Central memory CD4-positive, alpha-beta T cell (primary cell): ENCODE measurements at places on chromosomes 13 and 19.

GRCh38 chr13:65472336-65472735 is 1757.8 kb downstream of the PCDH9 start:
- no peak for DNase-seq

- DNase-seq = no peak
Observed at GRCh38 chr19:11457831-11458230, 22.4 kb downstream of the PRKCSH start.

GRCh38 chr13:94583926-94584325 is 12.0 kb downstream of the TGDS start:
- DNase-seq = no peak

- no peak for DNase-seq
Observed at GRCh38 chr13:112453874-112454647, 77.9 kb downstream of the SPACA7 start.

- DNase-seq = no peak
Observed at GRCh38 chr19:51079481-51080110, 3.1 kb downstream of the KLK14 start.

GRCh38 chr13:37707739-37708500 is 109.4 kb upstream of the POSTN start:
- DNase-seq = no peak

DNA sequence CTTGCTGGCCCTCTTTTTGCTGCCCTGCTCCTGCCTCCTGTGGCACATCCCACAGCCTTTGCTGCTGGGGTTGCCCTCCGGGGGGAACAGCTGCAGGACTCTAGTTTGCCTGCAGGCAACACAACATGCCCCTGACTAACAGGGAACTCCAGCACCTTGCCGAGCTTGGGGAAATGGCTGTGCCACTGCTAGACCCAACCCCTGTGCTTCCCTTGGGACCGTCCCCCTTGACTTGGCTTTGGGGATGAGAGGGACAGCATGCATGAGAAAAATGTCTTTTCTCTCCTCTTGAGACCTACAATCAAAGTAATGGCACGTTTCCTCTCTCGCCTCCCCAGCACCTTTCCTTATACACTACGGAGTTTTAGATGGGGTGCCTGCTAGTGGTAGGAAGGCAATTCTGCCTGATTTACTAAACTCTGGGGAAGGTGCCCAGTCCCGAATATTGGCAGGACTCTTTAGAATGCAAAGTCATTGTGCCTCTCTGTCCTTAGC is 12.4 kb upstream of the VWA8 start:
- DNase-seq = no peak

DNA sequence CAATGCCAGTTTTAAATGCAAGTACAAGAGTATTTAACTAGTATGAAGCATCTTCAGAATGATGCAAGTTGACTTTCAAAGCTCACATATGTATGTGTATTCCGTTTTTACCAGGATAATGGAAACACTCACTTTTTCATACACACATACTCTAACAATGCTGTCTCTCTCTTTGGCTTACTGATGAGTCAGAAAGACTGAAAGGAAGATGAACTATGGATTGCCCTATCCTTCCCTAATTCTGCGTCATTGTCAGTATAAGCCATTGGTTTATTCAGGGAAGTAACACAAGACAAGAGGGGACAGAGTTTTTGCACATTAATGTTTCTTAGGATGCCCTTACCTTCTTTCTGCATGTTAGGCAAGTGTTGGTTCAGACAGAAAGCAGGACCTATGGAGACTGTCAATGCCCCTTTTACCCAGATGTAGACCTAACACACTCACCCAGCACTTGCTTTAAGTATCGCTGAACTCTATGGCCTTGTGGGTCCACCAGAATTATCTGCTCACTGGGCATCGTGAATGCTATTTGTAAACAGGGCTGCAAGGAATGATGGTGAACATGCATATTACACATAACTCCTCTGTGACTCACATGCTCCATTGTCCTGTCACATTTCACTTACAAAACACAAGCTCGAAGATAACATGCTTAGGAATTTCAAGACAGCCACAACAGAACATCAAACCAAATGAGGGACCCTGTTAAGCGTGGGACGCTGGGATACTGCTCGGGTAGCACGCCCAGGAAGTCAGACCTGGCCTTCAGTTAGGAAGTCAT is 10.0 kb upstream of the OXGR1 start:
- no peak for DNase-seq

- DNase-seq = no peak
Observed at GRCh38 chr13:19597523-19597922, 35.9 kb upstream of the MPHOSPH8 start.

DNA sequence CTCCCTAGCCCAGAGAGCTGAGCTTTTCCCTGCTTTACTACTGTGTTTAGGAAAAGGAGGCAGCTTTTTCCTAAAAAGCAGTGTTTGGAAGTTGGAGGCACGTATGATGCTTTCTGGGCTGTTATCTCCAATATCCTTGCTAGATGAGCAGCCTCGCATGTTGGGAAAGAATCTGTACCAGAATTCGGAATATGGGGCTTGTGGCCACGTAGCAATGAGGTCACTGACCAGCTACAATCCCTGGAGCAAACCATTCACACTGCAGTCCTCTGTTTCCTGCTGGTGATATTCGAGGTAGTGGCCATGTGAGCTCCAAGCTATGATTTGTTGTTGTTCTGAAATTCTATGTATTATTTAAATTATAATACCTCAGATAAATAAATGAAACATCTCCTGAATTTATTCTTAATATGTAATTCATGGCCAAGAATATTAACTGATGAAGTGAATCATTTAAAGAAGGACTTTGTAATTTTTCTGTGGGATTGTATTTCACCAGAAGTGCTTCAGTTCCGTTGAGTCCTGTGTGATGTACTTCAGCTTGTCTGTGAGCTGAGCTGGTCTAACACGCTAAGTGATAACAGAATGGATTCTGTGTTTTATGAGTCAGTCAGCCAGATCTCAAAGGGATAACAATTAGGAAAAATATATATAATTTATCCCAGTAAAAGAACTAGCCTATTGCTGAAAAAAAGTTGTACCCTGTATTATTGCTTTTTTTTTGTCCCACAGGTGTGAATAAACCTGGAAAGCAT is 319.5 kb downstream of the SHISA2 start:
- no peak for DNase-seq

DNA sequence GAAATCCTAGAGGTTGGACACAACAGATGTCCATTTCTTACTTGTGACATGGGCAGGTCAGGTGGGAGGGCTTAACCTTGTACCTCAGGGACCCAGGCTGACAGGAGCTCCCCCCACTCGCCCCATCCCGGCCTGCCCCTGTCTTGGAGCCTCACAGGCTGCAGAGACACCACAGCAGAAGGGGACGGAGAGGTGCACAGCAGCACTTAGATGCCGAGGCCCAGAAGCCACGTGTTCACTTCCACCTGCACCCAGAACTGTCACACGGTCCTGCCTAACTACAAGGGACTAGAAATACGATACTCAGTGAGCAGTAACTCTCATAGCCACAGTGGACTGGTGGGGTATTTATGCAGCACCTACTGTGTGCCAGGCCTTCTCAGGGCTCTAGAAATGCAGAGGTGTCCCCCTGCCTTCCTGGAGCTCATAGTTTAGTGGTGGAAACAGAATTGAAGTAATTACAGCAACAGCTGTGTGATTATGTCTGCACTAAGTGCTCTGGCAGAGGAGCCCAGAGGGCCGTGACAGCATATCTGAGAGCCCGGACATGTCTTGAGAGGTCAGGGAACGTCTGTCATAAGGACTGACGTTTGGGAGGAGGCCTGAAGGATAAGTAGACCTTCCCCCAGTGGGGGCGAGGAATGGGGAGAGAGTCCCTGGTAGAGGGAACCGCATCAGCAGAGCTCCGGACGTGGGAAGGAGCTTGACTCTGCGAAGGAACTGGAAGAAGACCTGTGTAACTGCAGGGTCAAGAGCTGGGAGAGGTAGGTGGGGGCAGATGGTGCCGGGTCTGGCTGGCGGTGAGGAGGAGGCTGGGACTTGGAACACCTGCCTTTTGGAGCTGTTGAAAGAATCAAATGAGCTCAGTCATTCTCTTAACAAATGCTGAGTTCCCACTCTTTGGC is 130.0 kb downstream of the SIPA1L3 start:
- no peak for DNase-seq

DNA sequence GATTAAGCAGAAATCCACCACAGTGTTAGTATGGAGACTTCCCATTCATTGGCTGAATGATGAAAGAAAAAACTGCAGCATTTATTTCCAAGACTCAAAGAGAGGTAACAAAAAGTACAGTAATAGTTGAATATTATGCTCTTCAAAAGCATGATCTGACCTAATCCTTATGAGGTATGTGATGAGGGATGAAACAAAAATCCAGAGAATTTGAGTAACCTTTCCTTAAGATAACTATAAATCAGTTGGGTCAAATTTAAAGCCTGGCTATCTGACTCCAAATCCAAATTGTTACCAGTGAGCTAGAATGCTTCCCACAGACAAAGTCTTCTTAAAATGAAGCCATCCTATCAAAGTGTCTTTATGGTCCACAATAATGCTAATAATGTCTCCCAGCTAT is 38.1 kb downstream of the NUFIP1 start:
- DNase-seq = no peak

GRCh38 chr13:33340631-33341030 is 55.1 kb upstream of the STARD13 start:
- no peak for DNase-seq

DNA sequence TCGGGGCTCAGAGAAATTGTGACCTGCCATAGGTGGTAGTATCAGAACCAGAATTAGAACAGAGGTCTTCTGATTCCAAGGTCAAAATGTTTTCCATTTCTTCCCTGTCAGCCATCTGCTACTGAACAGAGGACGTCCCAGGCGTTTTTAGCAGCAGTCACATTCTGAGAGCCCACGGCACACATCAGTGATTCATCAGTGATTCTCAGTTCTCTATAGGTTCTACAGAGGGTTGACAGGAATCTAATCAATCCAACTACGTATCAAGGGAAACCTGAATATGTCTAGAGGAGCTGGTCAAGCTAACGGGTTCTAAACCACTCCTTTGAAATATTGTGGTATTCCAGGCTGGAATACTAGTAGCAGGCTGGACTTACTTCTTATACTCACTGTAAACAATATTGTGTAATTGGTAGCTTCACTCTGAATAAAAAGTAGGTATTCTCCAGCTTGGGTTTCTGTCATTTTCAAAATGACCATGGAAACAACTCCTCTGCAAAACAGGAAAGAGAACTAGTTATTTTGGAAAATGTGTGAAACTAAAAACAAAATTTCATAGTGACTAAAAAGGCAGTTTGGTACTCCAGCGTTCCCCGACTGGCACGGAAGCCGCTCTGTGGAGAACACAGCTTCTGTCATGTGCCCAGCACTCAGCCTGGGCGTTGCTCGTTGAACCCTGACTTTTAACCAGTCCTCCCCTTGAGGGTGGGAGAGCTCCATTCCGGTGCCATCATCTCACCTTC is 43.2 kb downstream of the FLT3 start:
- DNase-seq = no peak

DNA sequence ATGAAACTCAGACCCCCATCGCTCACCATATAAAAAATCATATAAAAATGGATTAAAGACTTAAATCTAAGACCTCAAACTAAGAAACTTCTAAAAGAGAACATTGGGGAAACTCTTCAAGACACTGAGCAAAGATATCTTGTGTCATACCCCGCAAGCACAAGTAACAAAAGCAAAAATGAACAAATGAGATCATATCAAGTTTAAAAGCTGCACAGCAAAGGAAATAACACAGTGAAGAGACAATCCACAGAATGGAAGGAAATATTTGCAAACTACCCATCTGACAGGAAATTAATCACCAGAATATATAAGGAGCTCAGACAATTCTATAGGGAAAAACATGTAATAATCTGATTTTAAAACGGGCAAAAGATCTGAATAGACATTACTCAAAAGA is 808.3 kb downstream of the LIG4 start:
- DNase-seq = no peak

DNA sequence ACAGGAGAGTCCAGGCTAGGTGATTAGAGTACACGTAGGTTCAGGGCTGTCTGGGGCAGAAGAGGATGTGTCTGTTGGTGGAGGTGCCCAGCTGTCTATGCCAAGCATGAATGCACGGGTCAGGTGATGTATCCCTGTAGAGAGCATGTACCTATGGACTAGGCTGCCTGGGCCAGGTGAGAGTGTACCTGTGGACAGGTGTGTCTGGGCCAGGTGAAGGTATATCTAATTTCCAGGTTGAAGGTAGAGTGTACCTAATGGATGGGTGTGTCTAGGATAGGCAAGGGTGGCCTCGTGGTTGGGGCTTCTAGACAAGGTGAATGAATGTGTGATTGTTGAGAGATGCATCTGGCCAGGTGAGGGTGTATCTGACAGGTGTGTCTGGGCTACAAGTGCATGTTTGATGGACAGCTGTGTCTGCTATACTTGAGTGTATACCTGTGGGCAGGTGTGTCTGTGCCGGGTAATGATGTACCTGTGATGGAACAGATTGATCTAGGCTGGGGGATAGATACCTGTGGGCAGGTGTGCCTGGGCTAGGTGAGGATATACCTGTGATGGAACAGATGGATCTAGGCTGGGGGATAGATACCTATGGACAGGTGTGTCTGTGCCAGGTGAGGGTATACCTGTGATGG is 15.5 kb upstream of the ZNF414 start:
- DNase-seq = no peak

GRCh38 chr19:49788857-49789256 is 22.1 kb downstream of the AP2A1 start:
- no peak for DNase-seq

DNA sequence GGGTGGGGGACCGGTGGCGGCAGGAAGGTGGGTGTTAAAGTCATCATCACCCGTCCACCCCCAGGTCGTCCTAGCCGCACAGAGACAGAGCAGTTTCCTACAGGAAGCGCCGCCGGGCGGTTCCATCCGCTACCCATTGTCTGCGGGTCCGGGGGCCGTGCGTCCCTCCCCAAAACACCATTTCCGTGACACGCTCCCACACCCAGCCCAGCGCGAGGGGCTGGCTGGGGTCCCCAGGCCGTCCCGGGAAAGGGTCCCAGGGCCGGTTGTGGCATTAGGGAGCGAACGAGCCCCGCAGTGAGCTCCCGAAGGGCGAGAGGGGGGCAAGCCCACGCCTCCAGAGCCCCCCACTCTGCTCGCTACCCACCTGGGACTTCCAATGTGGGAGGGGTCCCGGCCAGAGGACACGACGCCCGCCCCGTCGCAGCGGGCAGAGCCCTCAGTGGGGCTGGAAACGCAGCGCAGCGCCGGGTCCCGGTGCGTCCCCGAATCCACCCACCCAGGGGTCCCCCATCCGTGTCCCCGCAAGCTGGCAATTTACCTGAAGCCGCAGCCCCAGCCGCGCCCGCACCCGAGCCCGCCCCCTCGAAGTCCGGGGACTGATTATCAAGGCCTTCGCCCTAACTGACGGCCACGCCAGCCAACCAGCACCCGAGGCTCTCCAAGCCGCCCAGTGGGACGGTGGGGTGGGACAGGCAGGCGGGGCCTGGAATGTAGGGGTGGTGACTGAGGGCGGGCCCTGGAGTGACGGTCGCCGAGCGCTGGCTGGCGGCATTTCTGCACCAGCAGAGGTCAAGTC is at the start of gene KANK3:
Gene KANK3, minus strand, starts transcription at position 579 of the 799 bp plus-strand sequence. CDS start 5,434 bp downstream, outside the sequence.
- DNase-seq = peak; percentile 88

GRCh38 chr19:7552781-7553180 is 17.3 kb downstream of the PNPLA6 start:
- DNase-seq = no peak

- DNase-seq = no peak
Observed at GRCh38 chr13:99393791-99394735, 86.9 kb upstream of the GPR183 start.
